ENCODE measurements at places on chromosomes 13 and 19.

DNA sequence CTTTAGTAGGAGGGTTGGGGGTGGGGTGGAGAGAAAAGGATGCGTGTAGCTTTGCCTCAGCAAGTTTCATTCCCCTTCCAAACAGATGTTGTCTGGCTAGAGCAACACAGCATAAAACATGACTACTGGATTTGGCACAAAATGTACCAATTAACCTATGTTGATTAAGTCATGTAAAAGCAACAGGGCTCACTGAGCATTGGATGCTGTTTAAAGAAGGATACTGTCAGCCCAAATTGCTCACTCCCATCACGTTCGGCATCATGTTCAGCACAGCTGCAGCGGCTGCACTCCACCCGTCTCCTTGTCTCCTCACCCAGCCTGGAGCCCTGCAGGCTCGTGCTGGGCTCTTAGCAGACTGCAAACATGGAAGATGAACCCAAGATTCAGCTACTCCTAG, 77.5 kb downstream of the DLEU7 start:
- DNase-seq, result no peak

GRCh38 chr13:20193907-20194631, 1.3 kb upstream of the GJB2 start:
- DNase-seq, result no peak

GRCh38 chr13:99989276-99990125, 7.9 kb downstream of the ZIC2 start:
- DNase-seq, result no peak

DNA sequence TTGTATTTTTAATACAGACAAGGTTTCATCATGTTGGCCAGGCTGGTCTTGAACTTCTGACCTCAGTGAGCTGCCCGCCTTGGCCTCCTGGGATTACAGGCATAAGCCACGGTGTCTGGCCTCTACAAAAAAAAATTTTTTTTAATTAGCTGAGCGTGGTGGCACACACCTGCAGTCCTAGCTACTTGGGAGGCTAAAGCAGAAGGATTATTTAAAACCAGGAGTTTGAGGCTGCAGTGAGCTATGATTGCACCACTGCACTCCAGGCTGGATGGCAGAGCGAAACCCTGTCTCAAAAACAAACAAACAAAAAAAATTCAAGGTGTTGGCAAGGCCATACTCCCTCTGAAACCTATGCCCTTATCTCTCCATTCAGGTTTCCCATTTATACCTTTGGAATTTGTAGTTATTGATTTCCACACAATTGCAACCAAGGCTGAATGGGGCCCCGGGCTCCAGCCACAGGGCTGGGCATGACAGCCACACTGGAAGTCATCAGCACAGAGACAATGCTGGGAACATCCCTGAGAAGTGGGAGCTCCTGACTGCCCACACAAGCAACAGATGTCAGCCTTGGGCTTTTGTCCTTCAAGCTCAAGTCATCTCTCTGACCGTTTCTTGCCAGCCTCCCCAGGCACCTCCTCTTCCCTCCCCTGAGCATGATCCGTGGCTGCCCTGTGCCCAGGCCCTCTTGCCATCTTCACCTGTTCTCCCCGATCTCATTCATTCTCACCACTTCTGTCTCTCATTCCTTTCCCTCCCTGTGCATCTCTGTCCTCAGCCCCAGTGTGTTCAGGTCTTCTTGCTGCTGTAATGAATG, 27.2 kb upstream of the CALM3 start:
- DNase-seq, result no peak

- DNase-seq, result no peak
Measured at GRCh38 chr13:110520431-110521295, 40.9 kb downstream of the RAB20 start.

DNA sequence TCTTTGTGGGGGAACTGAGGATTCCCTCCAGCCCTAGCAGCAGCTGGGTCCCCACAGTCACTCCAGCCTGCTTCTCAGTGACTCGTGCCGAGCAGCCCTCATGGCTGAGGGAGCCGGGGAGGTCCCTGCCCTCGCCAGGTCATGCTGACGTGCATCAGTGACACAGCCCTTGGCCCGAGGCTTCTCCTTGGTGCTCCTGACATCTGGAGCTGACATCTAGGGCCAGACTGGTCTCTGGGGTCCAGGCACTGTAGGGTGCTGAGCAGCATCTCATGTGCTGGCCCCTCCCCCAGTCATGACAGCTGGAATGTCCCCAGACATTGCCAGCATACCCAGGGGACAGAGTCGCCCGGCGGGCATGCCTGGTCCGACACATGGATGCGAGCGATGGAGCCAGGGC, 14.4 kb downstream of the COMP start:
- no peak for DNase-seq

All from stimulated activated CD4-positive, alpha-beta T cell treated with anti-CD3 and anti-CD28 coated beads, Interleukin-1b, Interleukin-23, amount 100 ng/mL, for 4 hours (primary cell).